ENCODE measurements at places on chromosomes 2 and 18.
A peak's percentile ranks its signal among the peaks of the same experiment; 100 is the strongest.

GRCh38 chr2:167355821-167356220 is 467.5 kb downstream of the XIRP2 start:
- no peak for DNase-seq

DNA sequence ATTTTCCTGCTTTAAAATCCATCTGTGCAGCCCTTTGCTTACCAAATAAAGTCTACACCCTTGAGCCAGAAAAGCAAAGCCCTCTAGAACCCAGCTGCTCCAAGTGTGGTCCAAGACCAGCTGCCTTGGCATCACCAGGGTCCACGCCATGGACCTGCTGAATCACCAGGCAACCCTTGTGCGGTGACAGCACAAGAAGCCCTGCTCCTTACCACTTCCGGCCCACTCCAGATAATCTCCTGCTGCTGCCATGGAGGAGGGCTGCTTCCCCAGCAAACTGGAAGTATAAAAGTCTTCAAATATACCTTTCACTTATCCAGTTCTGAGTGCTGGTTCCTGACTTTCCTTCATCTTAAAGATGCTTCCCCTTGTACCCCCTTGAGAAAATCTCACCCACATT is 106.0 kb upstream of the PKDCC start:
- no peak for DNase-seq

- DNase-seq: no peak
Measured at GRCh38 chr2:15734674-15735483, 143.2 kb downstream of the DDX1 start.

GRCh38 chr2:143877876-143878530 is 641.9 kb downstream of the ZEB2 start:
- DNase-seq: no peak

- DNase-seq: peak; percentile 67
Measured at GRCh38 chr18:44729631-44730101, 49.0 kb downstream of the SETBP1 start.

- no peak for DNase-seq
Measured at GRCh38 chr2:64655873-64656272, 2.2 kb upstream of the SERTAD2 start.

- no peak for DNase-seq
Measured at GRCh38 chr2:3463944-3464343, 55.4 kb downstream of the ADI1 start.

GRCh38 chr2:60958361-60958760 is 59.2 kb upstream of the PEX13 start:
- DNase-seq: no peak

- DNase-seq: no peak
Measured at GRCh38 chr2:34112161-34112560, 513.1 kb upstream of the FAM98A start.

DNA sequence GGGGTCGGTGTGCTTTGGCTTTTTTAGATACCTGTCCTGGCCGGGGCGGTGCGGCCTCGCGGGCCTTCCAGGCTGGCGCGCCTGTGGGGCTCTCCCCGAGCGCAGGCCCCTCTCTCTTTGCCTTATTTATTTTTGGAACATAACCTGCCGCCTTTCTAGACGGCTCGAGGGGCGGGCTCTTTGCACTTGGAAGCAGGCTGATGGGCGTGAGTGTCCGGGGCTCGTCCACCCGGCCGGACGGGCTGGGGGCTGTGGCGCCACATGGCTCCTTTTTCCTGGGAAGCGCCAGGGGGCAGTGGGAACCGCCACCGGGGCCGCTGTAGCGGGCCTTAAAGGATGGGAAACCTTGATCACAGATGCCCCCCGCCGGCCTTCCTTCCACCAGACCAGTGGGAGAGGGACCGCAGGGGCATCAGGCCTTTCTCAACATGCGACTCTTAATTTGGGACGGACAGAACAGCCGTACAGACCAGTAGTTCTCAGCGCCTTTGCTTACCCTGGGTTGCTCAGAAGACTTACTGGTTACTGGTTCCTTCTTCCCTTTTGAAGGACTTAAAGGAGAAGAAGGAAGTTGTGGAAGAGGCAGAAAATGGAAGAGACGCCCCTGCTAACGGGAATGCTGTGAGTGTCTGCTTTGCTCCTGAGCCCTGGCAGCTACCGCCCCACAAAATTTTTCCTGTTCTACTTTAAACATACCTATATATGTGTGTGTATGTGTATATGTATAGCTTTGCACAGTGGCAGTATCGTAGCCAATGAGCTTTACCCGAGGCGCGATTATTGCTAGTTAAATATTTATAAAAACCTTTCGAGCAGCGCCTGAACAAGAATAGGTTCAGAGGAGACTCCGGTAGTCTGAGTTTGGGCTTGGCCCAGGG is 2.7 kb downstream of the PTMA start:
- peak; percentile 40 for DNase-seq

DNA sequence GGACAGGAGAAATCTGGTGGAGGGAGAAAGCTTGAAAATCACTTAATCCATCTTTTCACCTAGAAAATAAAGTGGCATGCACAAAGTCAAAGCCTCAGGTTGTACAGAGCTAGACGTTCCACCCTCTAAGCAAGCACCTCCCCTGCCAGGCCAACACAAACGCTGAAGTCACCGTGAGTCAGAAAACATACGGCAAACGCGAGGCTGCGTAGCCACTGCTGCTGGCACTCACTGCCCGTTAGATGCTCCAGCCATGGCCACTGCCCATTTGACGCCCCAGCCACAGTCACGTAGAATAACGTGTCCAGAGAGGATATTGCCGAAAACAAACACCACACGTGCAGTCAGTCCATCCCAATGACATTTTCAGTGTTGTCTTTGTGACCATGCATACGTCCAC is 209.7 kb upstream of the PXDN start:
- DNase-seq: no peak

GRCh38 chr2:10903861-10904210 is 7.9 kb upstream of the KCNF1 start:
- DNase-seq: no peak

DNA sequence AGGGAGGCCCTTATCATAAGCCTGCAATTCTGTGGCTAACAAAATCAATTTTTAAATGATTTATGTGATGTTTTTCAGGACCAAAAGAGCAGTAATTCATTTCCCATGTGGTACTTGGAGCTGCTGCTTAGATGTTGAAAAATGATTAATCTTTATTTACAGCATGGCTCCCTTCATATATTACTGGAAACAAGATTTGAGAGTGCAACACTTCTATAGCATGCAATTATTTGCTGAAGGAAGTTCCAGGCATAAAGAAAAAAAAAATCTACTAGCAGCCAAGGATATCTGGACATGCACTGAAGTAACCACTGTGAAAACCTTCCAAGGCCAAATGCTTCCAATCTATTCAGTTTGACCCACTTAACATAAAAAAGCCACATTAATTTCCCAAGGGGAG is 186.3 kb downstream of the SLC8A1 start:
- DNase-seq: no peak

GRCh38 chr2:58350484-58350883 is 109.4 kb upstream of the FANCL start:
- DNase-seq: no peak

DNA sequence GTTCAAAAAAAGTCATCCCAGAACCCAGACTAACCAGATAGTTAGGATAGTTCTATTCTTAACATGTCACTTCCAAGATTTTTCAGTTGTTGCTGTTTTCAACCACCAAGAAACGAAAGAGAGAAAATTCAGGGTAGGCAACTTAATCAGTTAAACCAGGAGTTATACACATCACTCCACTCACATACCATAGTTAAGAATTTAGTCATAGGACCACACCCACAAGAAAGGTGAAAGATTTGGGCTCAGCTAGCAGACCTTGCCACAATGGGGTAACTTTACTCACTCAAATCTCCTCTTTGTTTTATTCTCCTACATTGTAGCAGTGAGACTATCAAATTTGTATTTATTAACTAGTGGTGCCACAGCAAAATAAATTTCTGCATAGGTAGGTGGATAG is 473.6 kb downstream of the NUP35 start:
- DNase-seq: no peak

GRCh38 chr2:7837237-7837760 is 844.6 kb upstream of the ID2 start:
- DNase-seq: no peak

GRCh38 chr2:54577944-54578647 is 122.0 kb downstream of the SPTBN1 start:
- no peak for DNase-seq

GRCh38 chr18:26317398-26317797 is 91.2 kb downstream of the TAF4B start:
- no peak for DNase-seq

DNA sequence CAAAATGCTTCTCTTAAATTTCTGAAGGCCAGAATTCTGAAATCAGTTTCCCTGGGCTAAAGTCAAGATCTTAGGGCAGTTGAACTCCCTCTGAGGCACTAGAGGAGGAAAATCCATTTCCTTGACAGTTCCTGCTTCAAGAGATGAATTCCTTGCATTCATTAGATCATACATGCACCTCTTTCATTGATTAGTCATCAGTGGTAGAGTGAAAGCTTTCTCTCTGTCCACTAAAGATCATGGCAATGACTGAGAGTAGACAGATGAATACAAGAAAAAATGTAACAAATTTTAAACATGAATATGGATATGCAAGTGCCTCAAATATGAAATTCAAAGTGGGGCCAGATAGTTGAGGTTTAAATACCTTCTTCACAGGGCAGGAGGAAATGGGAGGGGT is 693.4 kb upstream of the TMEFF2 start:
- no peak for DNase-seq

GRCh38 chr2:132691556-132691955 is 21.6 kb upstream of the LYPD1 start:
- no peak for DNase-seq

GRCh38 chr2:194765723-194766122 is 891.3 kb upstream of the SLC39A10 start:
- no peak for DNase-seq

- no peak for DNase-seq
Measured at GRCh38 chr2:240759459-240759858, 60.6 kb downstream of the KIF1A start.

DNA sequence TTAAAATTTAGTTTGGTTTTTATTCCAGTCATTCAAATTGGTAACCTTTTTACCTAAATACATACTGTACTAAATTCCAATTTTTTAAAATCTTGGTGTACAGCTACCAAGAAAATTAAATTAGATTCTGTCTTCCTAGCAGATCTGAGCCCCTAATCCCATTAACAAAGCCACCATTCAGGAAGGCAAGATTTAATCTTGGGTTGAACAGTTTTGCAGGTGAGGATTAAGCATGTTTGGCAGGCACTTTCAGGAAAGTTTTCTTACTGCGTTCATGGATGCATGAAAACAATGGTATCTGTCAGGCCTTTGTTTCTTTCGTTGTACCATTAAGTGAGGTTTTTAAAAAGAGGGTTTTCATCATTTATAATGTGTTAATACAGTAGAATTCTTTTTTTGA is 32.8 kb downstream of the ITPRID2 start:
- no peak for DNase-seq

GRCh38 chr18:71471963-71472725 is 1072.0 kb downstream of the CBLN2 start:
- DNase-seq: no peak

DNA sequence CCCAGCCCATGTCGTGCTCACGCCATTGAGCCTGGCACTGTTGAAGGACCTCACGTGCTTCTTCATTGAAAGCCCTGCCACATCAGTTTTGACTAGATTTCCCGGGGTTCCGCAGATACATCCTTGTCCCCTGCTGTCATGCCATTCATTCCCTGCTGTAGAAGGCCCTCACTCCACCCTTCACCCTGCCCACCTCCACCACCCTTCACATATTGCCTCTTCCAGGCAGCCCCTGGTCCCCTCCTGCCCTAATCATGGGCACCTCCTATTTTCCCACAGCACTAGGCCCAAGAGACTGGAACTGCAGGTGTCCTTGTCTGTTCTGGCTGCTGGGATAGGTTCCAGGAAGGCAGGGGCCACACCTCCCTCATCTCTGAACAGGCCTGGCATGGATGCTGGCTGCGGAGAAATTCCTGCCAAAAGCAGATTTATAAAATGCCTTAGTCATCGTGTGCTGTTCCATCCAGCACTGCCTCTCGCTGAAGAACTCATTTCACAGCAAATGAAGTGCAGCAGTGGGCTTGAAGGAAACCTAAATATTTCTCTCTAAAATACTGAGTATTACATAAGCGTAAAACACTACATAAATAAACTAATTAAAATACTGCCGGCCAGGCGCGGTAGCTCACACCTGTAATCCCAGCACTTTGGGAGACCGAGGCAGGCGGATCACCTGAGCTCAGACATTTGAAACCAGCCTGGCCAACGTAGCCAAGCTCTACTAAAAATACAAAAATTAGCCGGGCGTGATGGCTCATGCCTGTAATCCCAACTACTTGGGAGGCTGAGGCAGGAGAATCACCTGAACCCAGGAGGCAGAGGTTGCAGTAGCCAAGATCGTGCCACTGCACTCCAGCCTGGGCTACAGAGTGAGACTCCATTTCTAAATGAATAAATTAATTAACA is 38.4 kb downstream of the EIF4E2 start:
- DNase-seq: no peak

GRCh38 chr18:36372903-36373311 is 75.4 kb downstream of the FHOD3 start:
- no peak for DNase-seq

DNA sequence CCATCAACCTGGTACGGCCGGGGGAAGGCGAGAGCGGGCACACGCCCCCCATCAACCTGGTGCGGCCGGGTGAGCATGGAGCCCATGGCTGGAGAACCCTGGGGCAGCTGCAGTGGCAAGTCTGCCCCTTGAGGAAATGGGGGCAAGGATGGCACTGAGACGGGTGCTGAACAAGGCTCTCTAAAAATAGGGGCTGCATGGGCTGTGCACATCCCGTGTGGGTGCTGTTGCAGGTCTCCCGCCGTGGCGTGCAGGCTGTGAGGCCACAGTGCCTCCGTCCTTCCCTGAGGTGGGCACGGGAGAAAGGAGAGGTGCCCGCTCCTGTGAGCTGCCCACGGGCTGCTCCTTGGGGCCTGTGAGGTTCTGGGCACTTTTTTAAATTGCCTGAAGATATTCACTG is 99.2 kb downstream of the NFATC1 start:
- DNase-seq: no peak

DNA sequence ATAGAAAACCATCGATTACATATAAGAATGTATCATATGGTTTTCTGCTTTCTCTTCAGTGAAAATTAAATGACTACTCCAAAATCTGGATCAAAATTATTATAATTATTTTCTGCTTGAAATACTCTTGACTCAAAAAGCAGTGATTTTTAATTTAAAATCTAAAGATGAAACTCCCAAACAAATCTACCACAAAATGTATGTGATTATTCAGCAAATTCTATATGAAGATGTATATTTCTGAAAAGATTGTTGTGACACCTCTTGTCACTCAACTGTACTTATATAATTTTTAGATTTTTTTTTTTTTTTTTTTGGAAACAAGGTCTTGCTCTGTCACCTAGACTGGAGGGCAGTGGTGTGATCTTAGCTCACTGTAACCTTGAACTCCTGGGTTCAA is 98.6 kb downstream of the MTCL1 start:
- no peak for DNase-seq

GRCh38 chr2:105005181-105005951 is 32.5 kb upstream of the MRPS9 start:
- DNase-seq: no peak

- no peak for DNase-seq
Measured at GRCh38 chr2:109159096-109159495, 30.1 kb downstream of the SH3RF3 start.

Data from CD4-positive, alpha-beta T cell treated with Interleukin-4 for 1 hour (primary cell).